ENCODE measurements at places on chromosomes 2 and 18.

DNA sequence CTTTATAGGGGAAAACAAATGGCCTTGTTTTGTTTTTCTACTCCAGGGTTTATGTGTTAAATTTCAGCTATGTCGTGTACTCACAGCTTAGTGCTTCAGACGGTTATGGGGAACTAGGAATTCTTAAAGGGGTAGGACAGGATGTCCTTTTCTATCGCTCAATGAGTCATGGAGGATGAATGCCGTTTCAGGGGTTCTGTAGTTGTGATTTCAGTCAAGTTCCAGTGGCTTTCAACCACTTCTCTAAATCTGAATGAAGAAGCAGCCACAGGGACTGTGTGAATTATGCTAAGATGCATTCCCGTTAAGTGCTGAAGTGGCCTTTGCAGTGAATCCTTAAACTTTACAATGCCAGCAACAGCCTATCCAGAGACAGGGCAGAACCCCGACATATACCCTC is 1231.7 kb upstream of the ZEB2 start:
- DNase-seq: peak; percentile 33

DNA sequence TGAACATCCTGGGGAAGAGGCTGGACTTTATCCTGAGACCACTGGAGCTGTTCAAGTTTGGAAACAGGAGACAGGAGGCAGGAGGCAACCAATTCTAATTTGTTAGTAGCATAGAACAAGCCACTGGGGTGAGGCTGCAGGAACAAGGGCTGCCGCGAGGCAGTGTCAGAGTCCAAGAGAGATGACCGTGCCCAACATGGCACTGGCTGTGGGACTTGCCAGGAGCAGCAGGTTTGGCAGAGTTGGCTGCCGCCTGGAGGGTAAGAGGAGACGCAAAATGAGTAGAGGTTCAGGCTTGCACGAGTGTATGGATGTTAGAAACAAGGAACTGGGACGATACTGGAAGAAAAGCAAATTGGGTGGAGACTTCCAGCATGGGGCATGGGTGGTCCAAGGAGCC is 168.5 kb downstream of the TPGS2 start:
- no peak for DNase-seq

DNA sequence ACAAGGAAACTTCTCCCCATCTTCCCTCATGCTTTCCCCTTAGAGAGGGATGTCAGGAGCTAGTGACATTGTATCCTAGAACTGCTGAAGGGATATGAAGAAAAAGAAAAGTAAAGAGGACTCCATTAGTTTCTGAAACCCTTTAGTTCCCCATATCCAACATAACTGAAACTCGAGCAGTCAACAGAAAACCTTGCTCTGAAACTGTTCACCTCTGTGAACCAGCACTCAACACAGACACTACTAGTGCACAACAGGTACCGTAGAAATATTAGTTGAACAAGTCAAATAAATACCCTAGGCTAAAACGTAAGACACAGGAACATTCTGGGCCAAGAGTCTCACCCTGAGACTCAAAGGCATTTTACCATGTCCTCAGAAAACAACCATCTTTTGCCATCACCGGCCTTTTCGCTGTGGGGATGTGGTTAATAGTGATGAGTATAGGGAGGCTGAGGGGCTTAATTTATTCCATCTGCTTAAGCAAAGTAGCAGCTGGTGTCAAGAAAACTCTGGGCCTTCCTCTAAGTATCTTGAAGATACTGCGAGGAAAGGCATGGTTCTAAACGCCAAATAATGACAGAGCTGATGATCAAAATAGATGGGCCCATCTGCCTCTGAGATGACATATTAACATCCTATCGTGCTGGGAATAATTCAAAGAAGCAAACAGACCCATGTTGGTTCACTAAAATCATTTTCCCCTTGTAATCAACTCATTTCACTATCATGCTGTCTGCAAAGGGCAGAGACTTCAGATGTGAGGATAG is 156.8 kb downstream of the STK39 start:
- no peak for DNase-seq

DNA sequence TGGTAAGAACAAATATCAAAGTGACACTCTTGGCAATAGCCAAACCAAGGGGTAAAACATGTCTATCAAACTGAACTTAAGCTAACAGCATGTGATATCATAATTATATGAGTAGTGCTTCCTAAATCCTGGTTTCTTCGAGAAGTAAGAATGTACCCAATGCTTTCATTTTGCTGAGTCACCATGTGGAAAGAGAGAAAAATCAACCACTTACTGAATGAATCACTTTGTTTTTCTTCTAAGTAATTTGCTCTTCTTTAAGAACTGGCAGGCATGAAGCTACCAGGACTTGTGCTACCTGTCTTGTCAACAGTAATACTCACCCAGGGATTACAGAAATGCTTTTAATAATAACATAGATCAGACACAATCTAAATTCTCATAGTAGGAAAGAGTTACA is 19.0 kb upstream of the DUSP19 start:
- DNase-seq: no peak

- no peak for DNase-seq
These were observed 86.0 kb downstream of the ABCA12 start for GRCh38 chr2:215052404-215052803.

Measured in midbrain (tissue), 1 donor.